AG10803 (cell line): ENCODE measurements at places on chromosomes 13 and 19.

GRCh38 chr13:43720780-43721397 lies 65.9 kb downstream of the ENOX1 start:
- no peak for DNase-seq

DNA sequence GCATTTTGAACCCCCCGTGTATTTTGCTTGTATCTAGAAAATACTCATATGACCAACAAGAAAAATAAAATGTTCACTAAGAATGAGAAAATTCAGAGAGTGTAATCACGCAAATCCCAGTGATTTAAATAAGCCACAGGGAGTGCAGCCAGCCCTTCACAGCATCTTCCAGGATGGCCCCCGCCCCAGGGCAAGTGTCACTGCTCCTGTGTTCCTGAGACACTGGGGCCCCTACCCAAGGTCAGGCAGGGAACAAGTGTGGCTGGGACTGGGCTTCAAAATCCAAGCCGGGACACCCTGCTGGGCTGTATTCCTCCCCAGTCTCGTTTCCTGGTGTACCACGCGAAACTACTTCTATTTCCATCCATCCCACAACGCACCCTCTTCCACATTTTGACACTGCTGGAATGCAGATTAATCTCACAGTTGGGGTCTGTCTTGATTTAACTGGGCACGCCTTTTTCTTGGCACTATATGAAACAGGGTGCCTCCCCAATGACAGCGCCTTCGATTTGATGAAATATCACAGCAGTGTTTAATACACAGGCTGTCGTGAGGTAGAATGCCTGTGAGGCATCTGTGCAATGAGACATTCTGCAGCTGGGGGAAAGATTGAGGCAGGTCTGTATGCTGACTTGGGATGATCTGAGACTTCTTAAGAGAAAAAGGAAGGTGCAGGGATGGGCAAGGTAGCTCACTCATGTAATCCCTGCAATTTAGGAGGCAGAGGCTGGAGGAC lies 18.3 kb upstream of the CCNP start:
- DNase-seq: no peak

DNA sequence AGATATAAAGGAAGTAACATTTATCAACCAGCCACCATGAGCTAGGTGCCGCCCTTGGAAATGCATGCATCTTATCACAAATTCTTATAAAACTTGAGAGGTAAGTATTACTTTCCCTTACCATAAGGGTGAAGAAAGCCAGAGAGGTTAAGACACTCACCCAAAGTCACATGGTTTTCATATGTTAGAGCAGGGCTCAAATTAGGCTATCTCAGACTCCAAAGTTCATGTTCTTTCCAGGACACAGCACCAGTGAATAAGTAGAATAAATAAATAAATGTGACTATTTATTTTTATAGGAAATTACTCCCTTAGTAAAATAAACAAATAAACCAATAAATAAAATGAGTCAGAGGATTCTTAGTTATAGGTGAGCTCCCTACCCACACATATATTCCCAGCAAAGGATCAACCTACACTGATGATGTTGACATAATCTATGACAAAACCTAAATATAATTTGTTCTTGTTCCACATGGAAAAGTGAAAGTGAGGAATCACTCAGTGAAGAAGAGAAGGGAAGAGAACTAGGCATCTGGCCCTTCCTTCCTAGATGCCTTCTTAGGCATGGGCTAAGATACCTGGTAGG lies 27.2 kb downstream of the SPRY2 start:
- no peak for DNase-seq

DNA sequence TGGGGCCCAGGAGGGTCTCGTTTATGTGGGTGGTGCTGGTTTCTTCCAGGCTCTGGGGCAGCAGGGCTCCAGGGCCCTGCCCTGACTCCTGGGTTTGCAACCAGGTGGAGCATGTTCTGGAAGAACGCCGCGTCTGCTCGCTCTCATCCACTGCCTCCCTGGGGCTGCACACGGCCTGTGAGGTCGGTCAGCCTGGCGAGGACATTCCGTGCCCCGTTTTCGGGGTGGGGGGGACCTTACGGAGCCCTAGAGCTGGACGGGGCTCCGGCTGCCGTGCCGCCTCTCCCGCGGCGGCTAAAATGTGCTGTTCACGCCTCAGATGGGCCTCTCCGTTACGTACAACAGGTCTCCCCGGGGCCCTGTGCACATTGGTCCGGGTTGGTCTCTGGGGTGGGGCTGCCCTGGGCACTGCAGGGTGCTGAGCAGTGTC lies 3.3 kb downstream of the GNA11 start:
- no peak for DNase-seq

DNA sequence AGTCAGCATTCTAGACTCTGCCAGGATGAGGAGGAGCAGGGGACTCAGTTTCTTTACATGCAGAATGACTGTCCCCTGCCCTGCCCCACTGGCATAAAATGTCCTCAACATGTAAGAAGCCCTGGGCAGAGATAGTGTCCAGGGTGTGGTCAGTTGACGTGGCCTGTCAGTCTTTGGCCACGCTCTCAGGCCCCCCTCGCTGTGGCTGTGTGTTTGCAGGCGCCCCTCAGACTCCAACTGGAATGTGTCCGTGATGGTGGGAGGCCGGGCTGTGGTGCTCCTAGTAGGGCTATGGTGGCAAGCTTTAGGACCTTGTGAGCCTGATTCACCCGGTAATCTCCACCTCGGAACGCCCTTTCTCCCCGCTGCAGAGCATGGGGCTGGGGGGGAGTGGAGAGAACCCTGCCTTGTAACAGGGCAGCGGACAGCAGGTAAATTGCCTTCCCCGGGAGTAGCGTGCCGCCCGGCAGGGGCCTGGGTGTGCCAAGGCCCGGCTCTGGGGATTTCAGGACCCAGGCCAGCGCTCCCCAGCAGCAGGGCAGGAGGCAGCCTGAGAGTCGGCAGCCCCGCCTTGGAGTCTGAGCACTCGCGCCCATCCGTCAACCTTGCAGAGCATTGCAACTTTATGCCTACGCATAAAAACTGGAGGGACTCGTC lies 62.3 kb downstream of the CHST8 start:
- DNase-seq: peak; percentile 27

DNA sequence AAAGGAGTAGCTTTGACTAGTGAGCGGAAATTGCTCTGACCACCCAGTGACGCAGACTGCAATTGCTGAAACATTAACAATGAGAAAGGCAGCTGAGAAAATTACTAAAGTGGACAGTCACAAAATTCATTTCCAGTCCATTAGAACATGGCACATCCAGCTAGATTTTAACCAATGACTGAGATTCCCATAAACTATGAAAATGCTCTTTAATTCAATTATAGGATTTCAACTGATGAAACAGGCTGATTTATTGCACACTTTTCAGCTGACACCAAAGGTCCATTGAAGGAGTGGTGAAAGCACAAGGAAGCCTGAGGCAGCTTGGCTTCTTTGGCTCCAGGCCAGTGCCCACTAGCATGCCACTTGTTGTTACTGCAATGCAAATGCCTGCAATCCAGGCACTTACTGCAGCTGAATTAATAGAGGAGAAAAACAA lies 933.4 kb downstream of the SLITRK6 start:
- DNase-seq: no peak

DNA sequence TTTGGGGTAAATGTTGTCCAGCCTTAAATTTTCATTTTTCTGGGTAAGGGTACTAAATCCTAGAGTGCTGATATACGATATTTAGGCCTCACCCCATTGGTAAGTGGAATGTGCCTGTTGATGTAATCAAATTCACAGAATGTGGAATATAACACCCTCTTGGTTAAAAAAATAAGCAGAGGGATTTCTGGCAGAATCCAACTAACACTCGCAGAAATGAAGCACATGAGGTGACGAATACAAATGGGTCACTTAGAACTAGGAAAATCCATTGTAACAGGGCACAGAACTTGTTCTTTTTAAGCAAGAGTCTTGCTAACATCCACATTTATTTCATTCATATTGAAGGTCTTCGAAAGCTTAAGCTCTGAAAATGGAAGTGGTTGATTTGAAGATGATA lies 320.3 kb downstream of the SHISA2 start:
- no peak for DNase-seq

DNA sequence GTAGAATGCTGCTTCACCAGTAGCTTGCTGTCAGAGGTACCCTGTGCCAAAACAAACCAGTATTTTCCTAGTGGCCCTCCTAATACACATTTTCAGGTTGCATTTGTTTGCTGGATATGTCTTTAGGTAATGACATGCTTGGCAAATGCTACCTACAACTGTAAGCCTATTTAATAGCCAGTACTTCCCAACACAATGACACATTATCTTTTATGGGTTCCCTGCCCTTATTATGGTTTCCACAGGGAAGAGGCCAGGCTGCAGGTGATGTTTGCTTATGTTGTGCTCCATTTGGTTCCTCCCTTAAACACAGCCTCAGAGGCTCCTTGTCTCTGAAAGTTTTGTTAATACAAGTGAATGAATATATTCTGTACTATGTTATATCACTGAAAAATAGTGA lies 24.7 kb downstream of the FRY start:
- no peak for DNase-seq
